Sciatic nerve (tissue), 2 donors: ENCODE measurements at places on chromosomes 5 and 9. TPM values are rescaled to one million over a fixed set of nuclear protein-coding genes. Genes with fewer than 3 reads are reported as not detected.

GABRA6 gene
- total RNA-seq: not detected

GRCh38 chr5:158139161-158139560, 280.2 kb upstream of the CLINT1 start:
- no peak for DNase-seq

LCN1 gene
- total RNA-seq: not detected

DNA sequence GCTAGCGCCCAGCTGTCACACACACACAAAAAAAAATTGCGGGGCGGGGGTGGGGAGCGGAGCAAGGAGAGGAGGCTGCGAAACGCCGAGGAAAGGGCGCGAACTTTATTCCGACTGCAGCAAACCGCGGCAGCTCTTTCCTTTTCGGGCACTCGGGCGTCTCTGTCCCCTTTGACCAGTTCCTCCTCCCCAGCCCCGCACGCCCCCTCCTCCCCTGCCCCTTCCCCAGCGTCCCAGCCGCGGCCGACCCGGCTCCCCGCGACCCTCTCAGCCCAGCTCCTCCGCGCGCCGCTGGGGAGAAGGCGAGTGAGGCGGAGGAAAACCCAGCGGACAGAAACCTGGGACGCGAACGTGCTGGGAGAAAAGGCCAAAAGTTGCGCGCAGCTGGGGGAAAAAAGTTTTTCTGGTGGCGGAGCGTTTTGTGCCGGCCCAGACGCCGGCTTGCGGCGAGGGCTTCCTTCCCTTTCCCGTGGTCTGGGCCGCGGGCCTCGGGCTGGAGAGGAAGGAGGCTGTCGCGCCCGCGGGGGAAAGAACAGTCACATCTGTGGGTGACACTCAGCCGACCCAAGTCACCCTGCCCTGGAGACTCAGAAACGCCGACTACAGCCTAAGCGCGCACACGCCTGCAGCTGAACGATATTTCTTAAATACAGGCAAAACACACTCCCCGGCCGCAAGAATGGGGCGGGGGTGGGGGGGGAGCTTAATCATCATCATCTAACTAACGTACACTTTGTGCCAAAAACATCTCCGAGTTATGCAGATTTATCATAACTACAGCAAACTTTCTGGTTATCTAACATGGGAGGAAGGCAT, 1.1 kb upstream of the BNC2 start:
- peak; percentile 81 for DNase-seq

DNA sequence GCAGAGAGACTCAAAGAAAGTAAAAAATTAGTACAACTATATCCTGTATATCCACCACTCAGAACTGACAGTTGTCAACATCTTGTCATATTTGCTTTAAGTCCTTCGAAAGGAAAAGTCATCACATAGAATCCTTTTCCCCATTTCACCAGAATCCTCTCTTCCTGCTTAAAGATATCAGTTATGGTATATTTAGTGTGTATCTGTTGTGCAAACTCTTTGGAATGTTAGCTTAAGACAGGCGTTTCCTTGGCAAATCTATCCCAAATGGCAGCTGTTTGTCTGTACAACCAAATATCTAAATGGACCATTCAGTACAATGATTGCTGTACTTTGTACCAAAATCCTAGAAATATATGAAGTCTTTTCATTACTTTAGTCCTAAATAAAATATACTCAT, 98.5 kb downstream of the ITGA1 start:
- no peak for DNase-seq

GRCh38 chr9:128323212-128323730, 632 bp downstream of the COQ4 start:
- DNase-seq: no peak

OCLN gene
- 18.5 TPM for total RNA-seq

STPG3 gene
- total RNA-seq: not detected

DNA sequence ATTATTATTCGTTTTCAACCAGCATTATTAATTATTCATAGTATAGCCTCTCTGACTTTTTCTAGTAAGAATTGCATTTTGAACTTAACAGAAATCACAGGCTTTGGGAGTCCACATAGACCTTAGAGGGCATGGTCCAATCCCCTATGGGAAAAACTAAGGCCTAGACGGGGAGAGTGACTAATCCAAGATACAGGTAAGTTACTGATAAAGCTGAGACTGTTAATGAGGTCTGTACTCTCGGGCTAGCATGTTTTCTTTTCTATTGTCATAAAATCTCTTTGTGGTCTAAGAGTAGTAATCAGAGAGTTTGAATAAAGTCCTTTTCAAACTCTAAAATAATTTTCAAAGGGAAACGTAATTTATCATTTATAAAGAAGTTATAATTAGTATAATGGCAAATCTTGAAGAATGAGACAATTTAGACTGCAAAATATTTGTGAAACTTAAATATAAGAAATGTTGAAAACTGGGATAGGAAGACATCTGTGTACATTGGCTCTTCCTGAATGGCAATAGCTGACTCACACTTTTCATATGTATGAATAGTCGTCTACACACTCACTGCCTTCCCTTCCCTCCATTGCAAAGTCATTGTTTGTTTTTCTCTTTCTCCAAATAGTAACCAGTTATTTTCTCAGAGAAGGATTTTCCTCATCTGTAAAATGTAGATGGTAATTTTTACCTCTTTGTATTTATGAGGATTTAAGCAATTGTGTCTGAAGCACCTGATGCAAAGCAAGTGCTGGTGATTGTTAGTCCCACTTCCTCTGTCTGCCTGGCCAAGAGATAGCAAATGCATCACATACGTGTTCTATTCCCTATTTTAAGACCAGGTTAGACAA, 207.9 kb upstream of the CD180 start:
- DNase-seq: no peak

DNA sequence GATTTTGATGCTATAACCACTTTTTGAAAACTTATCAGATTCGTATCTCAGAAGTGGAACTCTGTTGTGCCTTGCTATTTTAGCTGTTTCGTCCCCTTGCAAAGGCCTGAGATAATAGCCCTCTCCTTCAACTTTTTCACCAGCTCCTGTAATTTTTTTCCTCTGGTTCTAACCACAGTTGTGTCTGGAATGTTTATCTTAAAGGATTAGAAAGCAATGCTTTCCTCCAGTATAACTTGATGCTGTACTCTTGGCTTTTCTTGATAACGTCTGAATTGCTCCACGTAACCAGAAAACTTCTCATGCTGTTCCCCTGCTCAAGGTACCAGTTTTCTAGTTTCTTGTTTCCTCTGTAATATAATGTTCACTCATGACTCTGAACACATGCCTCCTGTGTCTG, 209.4 kb downstream of the DTWD2 start:
- no peak for DNase-seq

DNA sequence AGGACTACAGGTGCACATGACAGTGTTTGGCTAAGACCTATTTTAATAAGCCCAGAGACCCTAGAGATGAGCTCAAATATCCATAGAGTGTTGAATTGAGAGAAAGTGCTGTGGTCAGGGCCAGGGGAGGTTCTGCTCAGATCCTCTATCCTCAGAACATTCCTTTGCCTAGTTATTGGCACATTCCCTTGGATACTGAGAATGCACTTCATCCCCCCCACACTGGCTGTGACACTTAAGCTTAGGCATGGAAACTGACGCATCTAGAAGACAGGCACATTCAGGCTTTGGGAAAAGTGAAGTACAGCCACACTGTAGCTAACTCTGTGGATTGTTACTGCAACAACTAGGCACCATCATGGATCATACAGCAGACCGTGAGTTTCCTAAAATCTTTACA, 27.1 kb upstream of the RASGRF2 start:
- no peak for DNase-seq

DNA sequence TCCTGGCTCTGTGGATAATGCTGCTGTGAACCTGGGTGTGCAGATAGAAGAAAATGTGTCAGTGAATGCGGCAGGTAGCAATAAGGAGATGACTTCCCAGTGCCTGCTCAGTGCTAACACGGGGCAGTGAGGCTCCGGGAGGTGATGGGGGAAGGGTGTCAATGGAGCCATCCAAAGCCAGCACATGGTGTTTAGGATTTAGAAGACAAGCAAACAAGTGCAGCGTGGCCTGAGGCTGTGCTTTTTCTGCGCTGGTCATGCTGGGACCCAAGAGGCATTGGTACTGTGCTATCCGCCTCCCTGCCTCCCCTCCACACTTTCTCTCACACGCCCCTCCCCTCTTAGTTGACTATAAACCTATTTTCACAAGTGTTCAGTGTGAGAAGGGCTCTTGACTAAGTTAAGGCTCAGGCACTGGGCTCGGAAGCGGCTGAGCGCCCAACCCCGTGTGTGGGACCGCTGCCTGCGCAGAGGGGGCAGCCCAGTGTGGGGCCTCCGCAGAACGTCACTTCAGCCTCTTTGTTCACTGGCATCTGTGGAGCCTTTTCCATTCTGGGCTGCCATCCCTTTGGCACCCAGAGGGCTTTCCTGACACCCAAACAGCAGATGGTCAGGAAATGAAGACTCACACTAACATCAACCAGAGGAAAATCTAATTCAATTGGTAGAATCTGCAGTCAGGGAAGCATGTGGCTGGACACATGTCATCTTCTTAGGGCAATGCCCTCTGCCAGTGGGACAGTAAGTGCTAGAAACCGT, 21.8 kb upstream of the NINJ1 start:
- no peak for DNase-seq

CARTPT gene
- total RNA-seq: not detected

DNA sequence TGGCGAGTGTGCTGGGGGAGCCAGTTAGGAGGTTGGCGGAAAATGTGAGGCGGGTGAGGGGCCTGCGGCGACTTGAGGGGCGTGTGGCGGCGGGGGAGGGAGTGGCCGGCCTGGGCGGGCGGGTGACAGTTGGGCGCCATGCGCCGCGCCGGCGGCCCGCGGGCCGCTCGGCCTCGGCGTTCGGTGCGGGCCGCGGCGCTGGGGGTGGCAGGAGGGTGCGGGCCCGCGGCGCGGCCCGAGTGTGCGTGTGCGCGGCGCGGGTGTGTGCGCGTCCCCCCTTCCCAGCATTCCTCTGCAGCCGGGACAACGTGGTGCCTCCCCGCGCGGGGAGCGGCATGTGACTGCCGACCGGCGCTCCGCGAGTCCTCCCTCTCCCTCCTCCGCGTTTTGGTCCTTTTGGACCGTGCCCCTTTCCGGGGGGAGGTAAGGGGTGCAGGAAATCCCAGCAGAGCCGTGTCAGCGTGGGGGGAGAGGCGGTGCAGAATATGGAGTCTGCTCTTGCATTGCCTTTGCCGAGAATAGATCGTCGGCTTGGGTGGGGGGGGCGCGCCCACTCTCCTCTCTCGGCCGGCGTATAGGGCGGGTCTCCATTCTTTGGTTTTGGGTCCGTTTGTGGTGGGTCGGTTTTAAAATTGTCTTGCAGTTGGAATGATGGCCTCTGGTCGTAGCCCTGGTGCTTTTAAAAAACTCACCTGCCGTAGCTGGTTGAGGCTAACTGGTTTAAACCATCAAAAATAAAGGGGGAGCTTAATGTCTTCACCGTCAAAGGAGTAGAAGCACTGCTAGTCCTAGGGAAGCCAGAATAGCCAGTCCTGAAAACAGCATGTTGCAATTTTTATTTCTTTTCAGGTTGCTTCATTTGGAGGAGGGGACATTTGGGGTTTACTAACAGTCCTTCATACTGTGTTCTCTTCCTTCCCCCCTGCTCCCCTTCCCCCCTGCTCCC, 2.0 kb downstream of the LARP1 start:
- peak; percentile 79 for DNase-seq
